ENCODE measurements at places on chromosomes 16 and 17.

GRCh38 chr16:58205276-58206036, 7.5 kb upstream of the CSNK2A2 start:
- DNase-seq, result no peak

- no peak for DNase-seq
Observed at GRCh38 chr17:77228241-77228752, 87.5 kb downstream of the SEC14L1 start.

GRCh38 chr16:11016993-11017392, 72.6 kb downstream of the CLEC16A start:
- peak; percentile 14 for DNase-seq

GRCh38 chr16:23148166-23148512, 1.1 kb downstream of the USP31 start:
- DNase-seq, result no peak

DNA sequence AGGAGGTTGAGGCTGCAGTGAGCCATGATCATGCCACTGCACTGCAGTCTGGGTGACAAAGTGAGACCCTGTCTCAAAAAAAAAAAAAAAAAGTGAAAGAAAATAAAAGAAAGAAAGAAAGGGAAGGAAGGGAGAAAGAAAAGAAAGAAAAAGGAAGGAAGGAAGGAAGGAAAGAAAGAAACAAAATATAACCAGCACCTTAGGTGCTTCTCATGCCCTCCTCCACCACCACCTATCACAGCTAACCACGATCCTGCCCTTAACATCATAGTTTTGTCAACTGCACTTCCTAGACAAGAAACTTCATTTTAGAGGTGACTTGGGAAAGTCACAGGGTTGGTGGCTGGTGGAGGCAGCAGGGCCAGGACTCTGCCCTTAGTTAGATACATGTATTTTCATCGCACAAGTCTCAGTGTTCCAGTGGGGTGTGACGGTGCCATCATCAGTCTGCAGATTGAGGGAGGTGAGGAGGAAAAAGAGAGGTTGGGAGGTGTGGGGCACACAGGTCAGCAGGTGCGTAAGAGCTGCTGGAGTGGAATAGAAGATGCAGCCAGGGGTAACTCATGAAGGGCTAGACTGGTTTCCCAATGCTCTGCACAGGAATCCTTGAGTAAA, 10.0 kb downstream of the SUPT4H1 start:
- no peak for DNase-seq

DNA sequence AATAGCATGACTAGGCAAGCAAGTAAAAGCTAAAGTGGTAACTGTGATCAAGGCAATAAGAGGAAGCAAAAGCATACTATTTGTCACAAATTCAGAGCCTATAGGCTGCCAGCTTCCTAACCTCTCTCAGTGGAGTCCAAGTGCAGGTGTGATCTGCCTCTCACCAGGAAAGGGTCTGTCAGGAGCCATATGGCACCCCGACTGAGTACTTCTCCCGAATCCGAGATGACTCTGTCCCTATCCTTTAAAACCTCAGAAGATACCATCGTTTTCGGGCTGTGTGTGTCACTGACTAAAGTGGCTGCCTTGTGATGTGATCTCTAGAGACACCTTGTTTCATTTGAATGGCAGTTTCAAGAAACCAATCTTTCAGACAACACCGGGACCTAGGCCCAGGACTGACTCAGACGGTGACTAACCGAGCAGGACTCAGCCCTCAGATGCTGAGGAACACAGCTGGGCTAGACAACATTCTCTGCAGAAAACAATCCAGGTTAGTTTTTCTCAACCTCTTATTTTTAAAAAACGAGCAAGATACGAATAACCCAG, 63.6 kb downstream of the SMG6 start:
- DNase-seq, result no peak

GRCh38 chr17:39841134-39841683, 22.9 kb downstream of the IKZF3 start:
- DNase-seq, result no peak

All from HAP-1 (cell line).